AG08395 (cell line): ENCODE measurements at places on chromosomes 3 and 15.

GRCh38 chr3:61331929-61332552 lies 80.8 kb upstream of the FHIT start:
- DNase-seq, result no peak

- no peak for DNase-seq
Observed at GRCh38 chr3:127427156-127427555, 139.3 kb upstream of the PRR20G start.

DNA sequence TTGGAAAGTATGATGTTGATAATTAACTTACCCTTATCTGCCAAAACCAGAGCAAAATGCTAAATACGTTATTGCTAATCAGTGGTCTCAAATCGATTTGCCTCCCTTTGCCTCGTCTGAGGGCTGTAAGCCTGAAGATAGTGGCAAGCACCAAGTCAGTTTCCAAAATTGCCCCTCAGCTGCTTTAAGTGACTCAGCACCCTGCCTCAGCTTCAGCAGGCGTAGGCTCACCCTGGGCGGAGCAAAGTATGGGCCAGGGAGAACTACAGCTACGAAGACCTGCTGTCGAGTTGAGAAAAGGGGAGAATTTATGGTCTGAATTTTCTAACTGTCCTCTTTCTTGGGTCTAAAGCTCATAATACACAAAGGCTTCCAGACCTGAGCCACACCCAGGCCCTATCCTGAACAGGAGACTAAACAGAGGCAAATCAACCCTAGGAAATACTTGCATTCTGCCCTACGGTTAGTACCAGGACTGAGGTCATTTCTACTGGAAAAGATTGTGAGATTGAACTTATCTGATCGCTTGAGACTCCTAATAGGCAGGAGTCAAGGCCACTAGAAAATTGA lies 59.7 kb downstream of the DCUN1D1 start:
- no peak for DNase-seq

GRCh38 chr15:39828374-39828931 lies 45.8 kb upstream of the FSIP1 start:
- DNase-seq, result no peak

- DNase-seq, result no peak
Observed at GRCh38 chr15:58981808-58982475, 5.5 kb upstream of the RNF111 start.

DNA sequence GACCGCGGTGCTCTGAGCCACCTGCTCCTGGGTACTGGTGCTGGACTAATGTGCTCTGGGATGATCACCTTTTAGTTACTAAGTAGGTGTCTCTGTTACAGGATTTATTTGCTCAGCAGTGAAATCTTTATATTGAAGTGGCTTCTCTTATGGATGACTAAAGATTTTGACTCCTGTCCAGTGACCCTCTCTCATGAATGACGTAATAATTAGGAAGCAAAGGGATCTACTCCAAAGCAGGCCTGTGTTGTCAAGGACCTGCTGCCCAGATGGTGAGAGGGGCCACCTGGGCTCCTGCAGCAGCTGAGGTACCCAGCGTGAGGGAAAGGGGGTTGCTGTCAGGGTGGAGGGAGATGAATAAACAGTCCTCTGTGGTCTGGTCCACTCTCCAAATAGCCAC lies 263.6 kb downstream of the GABRG3 start:
- no peak for DNase-seq

GRCh38 chr3:137988152-137988551 lies 21.8 kb upstream of the CLDN18 start:
- DNase-seq, result no peak

GRCh38 chr3:120793601-120794000 lies 51.1 kb downstream of the GTF2E1 start:
- no peak for DNase-seq

- DNase-seq, result no peak
Observed at GRCh38 chr15:77810130-77810571, 177.4 kb upstream of the LINGO1 start.
